ENCODE measurements at places on chromosomes 1 and 21.

GRCh38 chr1:39745016-39745670 lies 6.5 kb downstream of the PPIE start:
- DNase-seq, result no peak
- no peaks in the 10 kb centered on the region for H3K27me3 ChIP-seq
- no peaks in the 10 kb centered on the region for H3K4me1 ChIP-seq
- no peak overlapping the region for H3K27ac ChIP-seq
- H3K4me3 ChIP-seq, result no peak overlapping the region
- peaks cover 100% of the 10 kb centered on the region for H3K36me3 ChIP-seq

DNA sequence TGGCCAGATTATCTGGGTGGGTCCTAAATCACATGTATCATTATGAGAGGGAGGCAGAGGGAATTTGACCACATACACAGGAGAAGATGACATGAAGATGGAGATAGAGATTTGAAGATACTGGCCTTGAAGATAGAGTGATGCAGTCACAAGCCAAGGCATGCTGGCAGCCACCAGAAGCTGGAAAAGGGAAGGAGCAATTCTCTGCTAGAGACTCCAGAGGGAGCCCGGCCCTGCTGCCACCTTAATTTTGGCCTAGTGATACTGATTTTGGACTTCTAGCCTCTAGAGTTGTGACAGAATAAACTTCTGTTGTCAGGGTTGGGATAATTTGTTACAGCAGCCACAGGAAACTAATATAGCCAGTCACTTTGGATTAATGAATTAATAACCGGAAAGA lies 2.2 kb upstream of the PRDM2 start:
- no peaks in the 10 kb centered on the region for H3K36me3 ChIP-seq
- no peak overlapping the region for H3K4me3 ChIP-seq
- no peaks in the 10 kb centered on the region for H3K27me3 ChIP-seq
- DNase-seq, result no peak
- H3K27ac ChIP-seq, result no peak overlapping the region

DNA sequence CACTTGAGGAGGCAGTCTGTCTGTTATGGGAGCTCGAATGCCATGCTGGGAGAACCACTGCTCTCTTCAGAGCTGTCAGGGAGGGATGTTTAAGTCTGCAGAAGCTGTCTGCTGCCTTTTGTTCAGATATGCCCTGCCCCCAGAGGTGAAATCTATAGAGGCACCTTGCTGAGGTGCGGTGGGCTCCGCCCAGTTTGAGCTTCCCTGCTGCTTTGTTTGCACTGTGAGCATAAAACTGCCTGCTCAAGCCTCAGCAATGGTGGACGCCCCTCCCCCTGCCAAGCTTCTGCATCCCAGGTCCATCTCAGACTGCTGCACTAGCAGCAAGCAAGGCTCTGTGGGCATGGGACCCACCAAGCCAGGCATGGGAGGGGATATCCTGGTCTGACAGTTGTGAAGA lies 247.5 kb downstream of the LMX1A start:
- H3K27ac ChIP-seq, result no peak overlapping the region
- H3K4me1 ChIP-seq, result no peaks in the 10 kb centered on the region
- no peak overlapping the region for H3K4me3 ChIP-seq
- H3K27me3 ChIP-seq, result no peaks in the 10 kb centered on the region
- H3K36me3 ChIP-seq, result no peaks in the 10 kb centered on the region

GRCh38 chr1:201505503-201505890 lies 1.4 kb downstream of the CSRP1 start:
- peaks cover 9% of the 10 kb centered on the region for H3K36me3 ChIP-seq
- peak overlapping the region; percentile 92 for H3K27ac ChIP-seq
- DNase-seq, result peak; percentile 78
- no peaks in the 10 kb centered on the region for H3K27me3 ChIP-seq
- peaks cover 56% of the 10 kb centered on the region for H3K4me1 ChIP-seq
